ENCODE measurements at places on chromosomes 1 and 21.

- DNase-seq = no peak
Observed at GRCh38 chr1:119318466-119319309, 49.9 kb upstream of the HAO2 start.

DNA sequence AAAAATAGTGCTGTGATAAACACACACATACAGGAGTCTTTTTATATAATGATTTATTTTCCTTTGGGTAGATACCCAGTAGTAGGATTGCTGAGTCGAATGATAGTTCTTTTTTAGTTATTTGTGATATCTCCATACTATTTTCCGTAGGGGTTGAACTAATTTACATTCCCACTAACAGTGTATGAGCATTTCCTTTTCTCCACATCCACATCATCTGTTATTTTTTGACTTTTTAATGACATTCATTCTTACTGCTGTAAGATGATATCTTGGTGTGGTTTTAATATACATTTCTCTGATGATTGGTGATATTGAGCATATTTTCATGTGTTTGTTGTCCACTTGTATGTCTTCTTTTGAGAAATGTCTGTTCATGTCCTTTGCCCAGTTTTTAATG is 78.3 kb downstream of the NIBAN1 start:
- DNase-seq = no peak

- no peak for DNase-seq
Observed at GRCh38 chr1:63099188-63099587, 223.2 kb upstream of the FOXD3 start.

GRCh38 chr1:110060034-110060661 is 10.3 kb downstream of the ALX3 start:
- DNase-seq = no peak

- no peak for DNase-seq
Observed at GRCh38 chr21:42122398-42122797, 51.3 kb downstream of the UMODL1 start.

DNA sequence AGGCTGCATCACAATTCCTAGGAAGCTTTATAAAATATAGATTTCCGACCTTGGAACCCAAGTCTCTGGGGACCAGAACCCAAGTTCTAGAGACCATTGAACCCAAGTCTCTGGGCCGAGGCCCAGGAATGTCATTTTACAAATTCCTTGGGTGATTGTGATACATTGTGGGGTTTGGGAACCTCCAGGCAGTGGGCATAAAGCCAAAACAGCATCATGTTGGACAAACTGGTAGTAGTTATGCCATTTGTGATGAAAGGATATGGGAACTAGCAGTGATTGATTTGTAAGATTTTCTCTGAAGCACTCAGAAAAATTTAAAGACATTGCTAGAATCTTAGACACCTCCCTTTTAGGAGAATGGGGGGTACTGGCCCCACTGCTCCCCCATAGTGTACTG is 160.2 kb downstream of the HIVEP3 start:
- DNase-seq = no peak

GRCh38 chr1:232428036-232428645 is 201.8 kb downstream of the SIPA1L2 start:
- no peak for DNase-seq

DNA sequence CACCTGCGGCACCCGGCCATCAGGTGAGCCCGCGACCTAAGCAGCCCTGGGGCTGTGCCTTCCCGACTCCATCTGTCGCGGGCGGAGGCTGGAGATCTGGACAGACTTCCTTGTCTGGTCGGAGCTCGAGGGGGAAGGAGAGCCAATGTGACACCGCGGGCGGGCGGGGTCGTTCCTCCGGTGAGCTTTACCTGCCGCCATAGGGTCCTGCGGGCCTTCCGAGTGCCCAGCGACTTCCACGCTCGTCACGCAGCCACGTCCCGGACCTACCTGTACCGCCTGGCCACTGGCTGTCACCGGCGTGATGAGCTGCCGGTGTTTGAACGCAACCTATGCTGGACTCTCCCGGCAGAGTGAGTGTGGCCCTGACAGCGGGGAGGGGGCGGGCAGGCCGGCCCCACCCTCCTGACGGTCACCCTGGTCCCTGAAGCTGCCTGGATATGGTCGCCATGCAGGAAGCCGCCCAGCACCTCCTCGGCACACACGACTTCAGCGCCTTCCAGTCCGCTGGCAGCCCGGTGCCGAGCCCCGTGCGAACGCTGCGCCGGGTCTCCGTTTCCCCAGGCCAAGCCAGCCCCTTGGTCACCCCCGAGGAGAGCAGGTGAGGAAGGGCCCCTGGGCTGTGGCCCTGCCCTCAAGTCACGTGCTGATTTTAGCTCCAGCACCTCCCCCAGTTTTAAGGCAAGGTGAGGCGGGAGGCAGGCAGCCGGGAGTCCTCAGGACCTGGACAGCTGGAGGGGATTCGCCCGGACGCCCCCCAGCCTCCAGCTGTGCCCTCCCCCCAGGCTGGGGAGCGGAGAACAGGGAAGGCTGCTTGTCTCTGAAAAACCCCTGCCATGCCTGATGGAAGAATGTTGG is 1.1 kb downstream of the PUSL1 start:
- no peak for DNase-seq

DNA sequence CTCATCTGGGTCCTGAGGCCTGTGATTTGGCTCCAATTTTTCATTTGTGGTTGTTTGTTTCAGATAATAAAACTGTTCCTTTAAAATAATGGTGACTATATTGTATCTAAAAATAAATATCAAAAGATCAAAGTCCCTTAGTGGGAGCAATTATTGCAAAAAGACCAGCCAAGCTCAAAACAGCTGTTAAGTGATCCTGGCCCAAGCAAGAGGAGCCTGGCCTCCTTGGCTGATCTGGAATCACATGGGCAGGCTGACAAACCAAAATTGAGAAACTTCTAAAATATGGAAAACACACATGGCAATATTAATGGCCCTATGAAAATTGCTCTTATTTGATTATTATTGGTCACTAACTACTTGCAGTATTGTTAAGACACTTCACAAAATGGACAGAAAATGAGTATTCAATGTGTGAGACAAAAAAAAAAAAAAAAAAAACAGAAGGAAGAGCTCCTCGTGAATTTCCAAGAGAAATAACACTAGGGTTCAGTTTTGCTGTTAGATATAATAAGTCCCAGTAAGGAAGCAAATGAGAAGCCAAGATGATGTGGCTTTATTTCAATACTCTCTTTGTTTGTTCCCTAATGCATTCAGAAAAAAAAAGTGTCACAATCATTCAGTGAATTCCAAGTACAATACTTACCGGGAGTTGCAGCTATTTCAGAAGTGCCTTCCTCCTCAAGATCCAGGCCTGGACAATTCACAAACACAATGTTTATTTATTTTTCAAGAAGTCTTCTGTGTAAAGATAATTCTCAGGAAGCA is 105.1 kb downstream of the SEC16B start:
- DNase-seq = no peak

- DNase-seq = no peak
Observed at GRCh38 chr1:206854401-206855129, 10.9 kb upstream of the IL20 start.

GRCh38 chr1:218380125-218380977 is 35.2 kb downstream of the TGFB2 start:
- DNase-seq = peak; percentile 74

DNA sequence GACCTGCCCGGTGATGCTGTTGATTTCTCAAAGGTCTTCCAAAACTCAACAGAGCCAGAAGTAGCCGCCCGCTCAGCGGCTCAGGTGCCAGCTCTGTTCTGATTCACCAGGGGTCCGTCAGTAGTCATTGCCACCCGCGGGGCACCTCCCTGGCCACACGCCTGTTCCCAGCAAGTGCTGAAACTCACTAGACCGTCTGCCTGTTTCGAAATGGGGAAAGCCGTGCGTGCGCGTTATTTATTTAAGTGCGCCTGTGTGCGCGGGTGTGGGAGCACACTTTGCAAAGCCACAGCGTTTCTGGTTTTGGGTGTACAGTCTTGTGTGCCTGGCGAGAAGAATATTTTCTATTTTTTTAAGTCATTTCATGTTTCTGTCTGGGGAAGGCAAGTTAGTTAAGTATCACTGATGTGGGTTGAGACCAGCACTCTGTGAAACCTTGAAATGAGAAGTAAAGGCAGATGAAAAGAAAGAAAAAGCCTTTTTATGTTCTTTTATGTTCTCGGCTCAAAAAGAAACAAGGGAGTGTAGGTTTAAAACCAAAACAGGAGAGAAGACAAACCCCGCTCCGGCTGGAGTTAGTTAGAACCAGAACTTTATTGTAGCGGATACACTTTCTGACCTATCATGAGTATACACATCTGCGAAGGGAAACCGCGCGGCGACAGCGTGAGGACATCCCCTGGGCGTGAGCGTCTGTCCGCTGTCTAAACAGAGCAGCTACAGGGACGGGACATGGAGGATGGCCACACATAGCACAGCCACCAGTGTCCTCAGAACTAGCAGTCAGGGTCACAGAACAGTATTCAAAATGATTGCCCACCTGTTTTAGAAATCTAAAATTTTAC is 77.1 kb downstream of the PIK3CD start:
- DNase-seq = no peak

GRCh38 chr21:9838738-9839642 is 682.4 kb upstream of the TPTE start:
- no peak for DNase-seq

GRCh38 chr1:233327651-233328141 is at the start of gene MAP3K21:
Gene MAP3K21, plus strand, starts transcription at chr1:233327724. Its CDS starts 305 bp downstream, at chr1:233328029.
- no peak for DNase-seq

GRCh38 chr1:14815175-14815877 is 216.8 kb downstream of the KAZN start:
- no peak for DNase-seq

DNA sequence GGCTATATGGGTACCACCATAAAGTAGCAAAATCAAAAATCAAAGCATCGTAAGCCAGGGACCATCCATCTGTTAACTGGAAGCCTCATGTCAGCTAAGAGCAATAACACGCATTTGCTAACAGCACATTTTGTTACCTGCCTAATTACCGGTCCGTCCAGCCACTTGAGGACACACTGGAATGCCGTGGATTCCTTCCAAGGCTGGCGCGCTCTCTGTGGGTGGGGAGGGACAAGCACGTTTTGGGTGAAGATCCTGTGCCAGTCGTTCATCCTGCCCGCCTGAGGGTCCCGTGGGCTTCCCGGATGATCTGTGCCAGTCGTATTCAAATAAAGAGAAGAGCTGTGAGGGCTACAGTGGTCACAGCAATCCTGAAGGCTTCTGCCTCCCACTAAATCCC is 6.2 kb downstream of the NPHP4 start:
- no peak for DNase-seq

DNA sequence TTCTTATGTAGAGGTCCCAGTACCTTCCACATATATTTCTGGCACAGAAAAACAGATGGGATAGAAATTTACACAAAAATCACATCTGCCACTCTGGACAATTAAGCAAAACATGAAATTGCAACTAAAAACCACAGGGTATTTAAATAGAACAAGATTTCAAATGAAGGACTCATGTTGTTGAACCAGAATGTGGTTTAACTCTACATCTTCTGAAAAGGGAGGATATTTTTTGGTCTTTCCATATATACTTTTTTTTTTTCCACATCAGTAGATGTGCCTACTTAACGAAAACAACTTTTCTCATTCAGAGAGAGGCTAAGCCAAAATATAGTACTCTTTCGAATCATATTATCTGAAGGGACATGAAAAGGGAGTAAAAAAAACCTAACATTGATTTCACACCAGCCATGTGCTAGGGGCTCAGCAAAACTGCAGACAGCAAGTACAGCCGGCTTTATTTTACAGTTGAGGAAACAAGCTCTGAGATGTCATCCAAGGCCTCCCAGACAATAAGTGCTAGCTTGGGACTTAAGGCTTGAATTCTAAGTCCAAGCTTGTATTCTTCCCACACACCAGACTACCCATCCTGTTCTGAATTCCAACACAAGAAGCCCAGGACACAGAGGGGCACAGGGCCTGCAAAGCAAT is 208.9 kb downstream of the PBX1 start:
- DNase-seq = no peak

GRCh38 chr1:84299536-84300170 is 1.9 kb upstream of the SAMD13 start:
- no peak for DNase-seq

- peak; percentile 45 for DNase-seq
Observed at GRCh38 chr1:117146575-117147340, 25.2 kb upstream of the TRIM45 start.

DNA sequence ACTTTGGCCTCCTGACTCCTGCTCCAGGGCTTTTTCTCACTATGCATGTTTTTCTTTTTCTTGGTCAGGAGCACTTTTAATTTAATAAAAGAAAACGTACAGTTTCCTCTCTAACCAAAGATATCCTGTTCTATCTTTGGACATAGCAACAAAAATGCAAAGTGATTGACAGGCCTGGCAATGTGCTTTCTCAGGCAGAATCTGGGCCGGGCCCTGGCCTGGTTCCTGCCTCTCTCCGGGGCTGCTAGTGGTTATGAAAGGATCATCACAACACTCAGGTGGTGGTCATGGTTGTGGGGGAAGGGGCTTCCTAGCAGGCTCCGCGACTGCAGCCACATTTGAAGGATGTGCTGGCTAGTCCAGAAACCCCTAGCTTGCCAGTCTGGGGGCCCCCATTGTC is 85.8 kb upstream of the USP24 start:
- no peak for DNase-seq

DNA sequence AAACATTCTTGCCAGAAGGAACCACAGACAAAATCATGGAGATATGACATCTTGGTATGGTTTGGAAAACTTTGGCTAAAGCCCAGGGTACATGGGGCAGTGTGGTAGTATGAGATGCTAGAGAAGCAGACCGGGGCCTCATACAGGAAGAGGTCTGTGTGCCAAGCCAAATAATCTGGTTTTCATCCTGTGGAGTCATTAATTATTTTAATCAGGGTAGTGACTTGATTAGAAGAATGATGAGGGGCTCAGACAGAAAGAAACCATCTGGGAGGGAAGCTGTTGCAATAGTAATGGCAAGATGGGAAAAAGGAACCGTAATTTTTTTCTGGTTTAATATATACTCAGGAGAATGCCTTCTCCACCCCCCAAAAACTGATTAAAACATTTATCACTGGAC is 318.0 kb downstream of the BRINP2 start:
- DNase-seq = no peak

DNA sequence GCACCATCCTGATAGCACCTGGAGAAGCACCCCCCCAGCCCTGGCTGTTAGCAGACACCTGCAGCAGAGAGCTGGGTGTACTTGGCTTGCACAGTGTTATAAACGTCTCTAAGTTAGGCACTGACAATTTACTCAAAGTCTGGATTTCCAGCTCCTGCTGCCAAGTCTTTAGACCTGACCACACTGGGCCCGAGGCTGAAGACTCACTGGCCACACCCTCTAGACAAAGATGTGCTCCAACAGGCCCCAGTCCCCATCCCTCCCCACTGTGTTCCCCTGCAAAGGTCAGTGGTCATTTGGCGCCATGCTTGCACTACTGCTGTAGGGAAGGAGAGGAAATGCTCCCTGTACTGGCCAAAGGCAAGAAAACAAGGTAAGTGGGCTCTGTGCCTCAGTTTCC is 31.1 kb downstream of the PADI6 start:
- no peak for DNase-seq

DNA sequence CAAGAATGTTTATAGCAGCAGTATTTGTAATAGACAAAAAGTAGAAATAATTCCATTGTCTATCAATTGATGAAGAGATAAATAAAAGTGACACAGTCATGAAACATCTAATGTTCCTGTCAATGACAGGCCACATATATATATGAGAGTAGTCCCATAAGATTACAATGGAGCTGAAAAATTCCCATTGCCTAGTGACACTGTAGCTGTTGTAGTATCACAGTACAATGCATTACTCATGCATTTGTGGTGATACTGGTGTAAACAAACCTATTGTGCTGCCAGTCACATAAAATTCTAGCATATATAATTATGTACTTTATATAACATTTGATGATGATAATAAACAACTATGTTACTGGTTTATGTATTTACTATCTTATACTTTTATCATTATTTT is 141.9 kb upstream of the LYPLAL1 start:
- no peak for DNase-seq

GRCh38 chr1:8416881-8417280 is 99.0 kb downstream of the SLC45A1 start:
- DNase-seq = no peak

GRCh38 chr1:36085686-36086526 is 2.0 kb downstream of the TEKT2 start:
- no peak for DNase-seq
